Right ventricle myocardium inferior (tissue), 1 donor: ENCODE measurements at places on chromosomes 3 and 15.

DNA sequence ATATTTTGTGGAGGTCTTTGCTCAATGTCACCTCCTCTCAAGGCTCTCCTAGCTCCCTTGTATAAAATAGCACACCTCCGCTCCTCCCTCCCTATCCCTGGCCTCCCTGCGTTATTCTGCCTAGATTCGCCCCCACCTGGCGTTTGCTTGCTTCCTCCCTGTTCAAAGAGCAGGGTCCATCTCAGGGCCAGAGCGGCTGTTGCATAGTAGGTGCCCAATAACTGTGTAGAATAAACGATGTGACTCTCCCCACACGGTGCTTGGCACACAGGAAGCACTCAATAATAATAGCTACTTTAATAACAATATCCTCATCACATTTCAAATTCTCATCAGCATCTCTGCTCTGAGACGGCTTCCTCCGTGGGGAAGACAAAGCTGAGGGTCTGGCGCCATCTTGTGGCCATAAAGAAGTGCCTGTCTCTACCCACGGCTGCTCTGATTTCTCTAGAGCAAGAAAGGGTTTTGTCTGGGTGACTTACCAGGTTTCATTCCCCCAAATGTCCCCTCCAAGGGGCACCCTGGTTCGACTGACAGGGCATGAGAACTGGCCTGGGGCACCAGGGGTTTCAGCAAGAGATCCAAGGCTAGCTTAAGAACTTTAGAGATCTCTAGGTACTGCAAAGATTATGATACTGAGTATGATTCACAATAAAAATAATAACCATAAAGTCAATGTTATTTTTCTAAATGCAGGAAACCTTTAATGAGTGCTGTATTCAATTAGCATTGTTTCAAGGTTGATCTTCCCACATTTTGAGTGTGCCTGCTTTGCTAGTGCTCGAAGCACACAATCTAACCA lies 16.1 kb downstream of the CD276 start:
- peak; percentile 68 for DNase-seq

- DNase-seq, result no peak
Observed at GRCh38 chr3:123920383-123920782, 36.3 kb upstream of the MYLK start.

- DNase-seq, result no peak
Observed at GRCh38 chr3:135853981-135854380, 111.5 kb upstream of the PPP2R3A start.

- no peak for DNase-seq
Observed at GRCh38 chr3:193168931-193169330, 72.1 kb upstream of the PLAAT1 start.

- no peak for DNase-seq
Observed at GRCh38 chr15:78492872-78493271, 14.5 kb upstream of the HYKK start.

DNA sequence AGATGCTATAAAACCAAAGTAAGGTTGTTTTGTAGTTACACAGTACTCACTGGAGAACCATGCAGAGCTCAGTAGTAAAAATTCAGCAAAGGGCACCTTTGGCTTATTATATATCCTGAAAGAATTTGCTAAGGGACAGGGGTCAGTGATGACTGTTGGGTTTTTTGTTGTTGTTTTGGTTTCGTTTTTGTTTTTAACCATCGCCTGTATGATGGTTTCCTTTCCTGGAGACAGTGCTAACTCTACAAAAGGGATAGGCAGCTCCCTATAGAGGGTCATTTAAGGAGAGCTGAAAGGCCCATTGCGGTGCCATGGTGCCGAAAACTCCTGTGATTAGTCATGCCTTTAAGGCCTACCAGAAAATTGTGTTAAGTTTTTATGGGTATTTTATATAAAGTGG lies 118.2 kb upstream of the GOLIM4 start:
- no peak for DNase-seq

GRCh38 chr3:25412269-25412668 lies 15.8 kb upstream of the RARB start:
- DNase-seq, result no peak

- no peak for DNase-seq
Observed at GRCh38 chr3:29201604-29202003, 79.3 kb upstream of the RBMS3 start.

GRCh38 chr3:107498646-107499045 lies 24.1 kb upstream of the BBX start:
- no peak for DNase-seq

- no peak for DNase-seq
Observed at GRCh38 chr3:97646932-97647331, 117.6 kb upstream of the ARL6 start.

- DNase-seq, result no peak
Observed at GRCh38 chr3:61828880-61829721, 267.7 kb downstream of the PTPRG start.

- no peak for DNase-seq
Observed at GRCh38 chr15:29457729-29458128, 188.1 kb upstream of the NSMCE3 start.

GRCh38 chr15:100193277-100193860 lies 148.4 kb downstream of the ADAMTS17 start:
- DNase-seq, result no peak

DNA sequence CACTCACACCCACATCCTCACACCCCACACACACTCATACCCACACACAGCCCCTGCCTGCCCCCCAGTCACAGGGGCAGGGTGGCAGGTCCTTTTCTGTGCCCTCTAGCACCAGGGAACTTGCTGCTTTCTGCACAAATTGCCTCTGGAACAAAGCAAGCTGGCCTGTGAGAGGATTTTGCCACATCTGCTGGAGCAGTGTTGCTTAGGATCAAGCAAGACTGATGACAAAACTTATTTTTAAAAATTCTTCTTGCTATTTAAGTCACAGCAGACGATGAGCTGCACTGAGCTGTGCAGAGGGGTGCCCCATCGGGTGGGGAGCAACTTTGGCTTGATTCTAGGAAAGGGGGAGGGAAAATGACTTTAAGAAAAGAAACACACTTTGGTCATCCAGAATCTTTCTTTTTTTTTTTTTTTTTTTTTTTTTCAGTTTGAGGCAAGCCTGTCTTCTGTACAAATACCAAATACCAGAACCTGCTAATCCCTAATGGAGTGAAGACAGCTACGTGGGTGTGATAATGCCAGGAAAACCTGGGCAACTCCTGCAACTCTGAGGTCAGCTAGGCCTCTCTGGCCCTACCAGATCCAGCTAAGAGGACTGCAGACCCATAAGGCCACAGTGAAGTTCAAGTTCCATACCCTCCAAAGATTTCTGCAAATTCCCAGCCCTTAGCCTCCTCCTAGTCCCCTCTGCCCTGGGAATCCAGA lies 195.3 kb downstream of the ABHD5 start:
- DNase-seq, result no peak

DNA sequence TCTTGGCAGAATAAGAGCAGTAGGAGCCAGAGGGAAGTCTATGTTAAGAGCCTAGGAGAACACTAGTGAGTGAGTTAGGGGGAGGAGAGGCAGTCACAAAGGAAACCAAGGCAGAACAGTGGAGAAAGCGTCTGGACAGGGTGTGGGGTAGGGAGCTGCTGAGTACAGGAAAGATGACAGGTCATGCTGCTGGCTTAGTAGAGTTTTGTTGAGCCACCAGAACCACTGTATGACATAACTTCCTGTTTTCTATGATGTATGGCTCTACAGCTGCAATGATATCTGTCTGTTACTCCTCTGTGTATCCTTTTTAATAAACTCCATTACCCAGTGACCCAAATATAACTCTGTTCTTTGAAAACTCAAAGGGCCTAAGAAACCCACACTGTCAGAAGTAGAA lies 10.6 kb upstream of the STT3B start:
- no peak for DNase-seq

GRCh38 chr3:151091685-151092345 lies 6.4 kb downstream of the MED12L start:
- no peak for DNase-seq

DNA sequence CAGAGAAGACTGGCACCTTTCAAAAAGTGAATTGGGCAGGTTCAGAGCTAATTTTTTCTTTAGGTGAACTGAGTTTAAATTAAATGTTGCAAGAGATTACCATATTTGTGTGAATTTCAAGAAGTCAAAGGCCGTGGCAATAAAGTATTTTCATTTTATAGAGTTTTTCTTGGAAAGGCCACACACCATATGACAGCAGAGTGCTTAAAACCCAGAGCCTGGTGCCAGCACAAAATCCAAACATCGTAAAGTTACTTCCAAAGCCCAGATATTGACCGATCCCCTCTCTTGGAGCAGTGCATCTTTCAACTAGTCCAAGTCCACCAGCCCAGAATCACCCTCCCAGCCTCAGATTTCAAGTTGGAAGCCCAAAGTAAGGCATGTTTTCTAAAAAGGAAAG lies 164.5 kb downstream of the VGLL4 start:
- DNase-seq, result no peak

- DNase-seq, result no peak
Observed at GRCh38 chr3:168414149-168414548, 318.4 kb upstream of the GOLIM4 start.

- DNase-seq, result no peak
Observed at GRCh38 chr3:187207624-187208023, 10.3 kb downstream of the RTP1 start.

GRCh38 chr3:68988740-68989139 lies 24.7 kb downstream of the EOGT start:
- DNase-seq, result no peak

GRCh38 chr3:66452303-66453011 lies 48.4 kb downstream of the LRIG1 start:
- peak; percentile 75 for DNase-seq

DNA sequence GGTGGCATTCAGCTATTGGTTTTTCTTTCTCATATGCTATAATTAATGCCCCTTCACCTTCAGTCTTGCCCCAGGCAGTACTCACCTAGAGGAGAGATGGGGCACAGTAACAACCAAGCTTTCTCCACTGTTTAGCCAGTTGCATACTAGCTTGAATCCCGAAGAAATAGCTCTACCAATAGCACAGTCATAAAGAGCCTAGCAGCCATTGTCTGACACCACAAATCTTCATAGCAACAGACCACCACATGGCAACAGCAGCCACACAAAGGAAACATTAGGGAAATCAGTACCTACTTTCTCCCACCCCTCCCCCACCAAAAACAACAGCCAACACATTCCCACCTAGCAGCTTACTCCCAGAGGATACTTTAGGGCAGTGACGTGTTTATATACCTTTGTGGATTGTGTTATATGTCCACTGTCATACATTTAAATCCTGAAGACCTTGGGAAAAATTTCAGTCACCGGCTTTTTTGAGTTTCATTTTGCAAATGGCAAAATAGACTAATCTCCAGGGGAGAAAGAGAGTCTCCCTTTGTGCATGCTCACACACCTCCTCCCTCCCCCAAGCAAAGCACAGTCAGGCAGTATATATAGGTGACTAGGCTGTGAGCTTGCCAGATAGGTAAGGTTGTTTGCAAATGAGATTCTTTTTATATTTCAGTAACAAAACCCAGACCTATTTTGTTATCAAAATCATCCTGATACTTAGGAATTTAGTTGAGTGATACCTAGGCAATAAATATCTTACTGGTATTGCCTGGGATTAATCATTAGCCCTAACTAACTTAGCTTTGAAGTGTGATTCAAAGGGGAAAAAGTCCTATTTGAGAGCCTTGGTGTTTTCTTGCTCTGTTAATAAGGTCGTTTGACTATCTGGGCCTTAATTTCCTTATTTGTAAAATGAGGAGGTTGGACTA lies 140.6 kb downstream of the RBPMS2 start:
- DNase-seq, result no peak

DNA sequence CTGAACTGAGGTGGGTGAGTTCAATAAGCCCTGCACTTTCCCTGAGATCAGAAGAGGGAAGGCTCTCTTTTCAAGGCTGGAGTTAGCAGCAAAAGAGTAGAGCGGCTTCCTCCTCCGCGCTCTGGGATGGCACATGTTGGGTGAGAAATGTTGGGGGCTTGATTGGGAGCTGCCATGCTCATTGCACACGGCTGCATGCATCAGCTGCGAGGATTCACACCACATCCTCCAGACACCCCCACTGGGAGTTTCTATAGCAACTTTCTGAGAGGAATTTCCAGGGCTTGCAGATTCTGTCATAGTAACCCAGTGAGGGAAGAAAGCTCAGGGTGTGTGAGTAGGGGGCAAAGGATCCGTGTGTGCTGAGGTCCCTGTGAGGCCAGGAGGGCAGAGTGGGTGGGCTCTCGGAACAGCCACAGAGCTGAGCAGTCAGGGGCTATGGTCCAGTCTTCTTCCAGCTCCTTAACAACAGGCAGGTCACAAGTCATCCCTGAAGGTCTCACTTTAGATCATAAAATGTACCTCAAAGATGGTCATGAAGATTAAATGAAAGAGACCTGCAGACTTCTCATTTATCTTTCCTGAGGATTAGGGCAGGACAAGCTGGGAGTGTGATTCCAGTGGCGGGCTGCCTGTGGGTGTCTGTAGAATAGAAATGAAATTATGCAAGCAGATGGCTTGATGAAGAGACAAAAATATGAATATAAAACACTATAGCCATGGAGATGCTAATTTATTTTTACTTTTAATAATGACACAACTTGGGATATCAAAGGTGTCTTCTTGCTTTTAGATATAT lies 75.7 kb upstream of the CHRNA7 start:
- no peak for DNase-seq

- peak; percentile 52 for DNase-seq
Observed at GRCh38 chr3:169456900-169457299, 206.6 kb downstream of the MECOM start.

GRCh38 chr3:183493296-183494045 lies 62.0 kb downstream of the KLHL6 start:
- DNase-seq, result no peak

- DNase-seq, result peak; percentile 43
Observed at GRCh38 chr3:49872801-49873281, 3.1 kb upstream of the CAMKV start.

GRCh38 chr15:85036716-85037115 lies 55.1 kb downstream of the PDE8A start:
- DNase-seq, result no peak

DNA sequence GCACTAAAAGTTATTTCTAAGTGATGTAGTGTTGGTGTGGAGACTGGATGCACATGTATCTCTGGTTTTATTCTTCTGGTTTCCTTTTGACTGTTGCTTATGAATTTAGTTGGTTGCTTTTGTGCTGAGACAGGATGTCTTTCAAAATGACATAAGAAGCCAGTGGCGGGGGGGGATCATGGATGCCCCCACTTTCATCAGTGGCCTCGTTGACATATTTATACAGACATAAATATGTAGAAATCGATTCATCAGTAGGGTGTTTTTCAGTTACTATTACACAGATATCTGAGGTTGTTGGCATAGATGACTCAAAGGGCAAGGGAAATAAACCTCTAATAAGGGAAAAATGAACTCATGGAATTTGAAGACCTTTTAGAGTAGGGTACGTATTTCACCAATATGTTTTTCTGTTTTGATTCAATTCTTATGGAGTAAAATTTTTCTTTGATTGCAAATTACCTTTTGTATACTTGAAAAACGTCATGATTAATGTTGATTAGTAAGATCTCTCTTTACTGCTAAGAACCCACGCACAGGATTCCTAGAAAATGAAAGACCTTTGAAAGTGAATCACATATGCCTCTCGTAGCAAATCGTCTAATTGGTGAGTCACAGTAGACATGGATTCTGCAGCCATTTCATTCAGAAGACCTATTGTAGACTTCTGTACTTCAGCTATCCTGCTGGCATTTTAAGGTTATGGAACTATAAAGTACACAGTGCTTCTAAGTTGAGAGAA lies 97.4 kb upstream of the RBMS3 start:
- no peak for DNase-seq
